Suppressor macrophage treated with lipopolysaccharide for 1 hour (primary cell): ENCODE measurements at places on chromosomes 1 and 21.

DNA sequence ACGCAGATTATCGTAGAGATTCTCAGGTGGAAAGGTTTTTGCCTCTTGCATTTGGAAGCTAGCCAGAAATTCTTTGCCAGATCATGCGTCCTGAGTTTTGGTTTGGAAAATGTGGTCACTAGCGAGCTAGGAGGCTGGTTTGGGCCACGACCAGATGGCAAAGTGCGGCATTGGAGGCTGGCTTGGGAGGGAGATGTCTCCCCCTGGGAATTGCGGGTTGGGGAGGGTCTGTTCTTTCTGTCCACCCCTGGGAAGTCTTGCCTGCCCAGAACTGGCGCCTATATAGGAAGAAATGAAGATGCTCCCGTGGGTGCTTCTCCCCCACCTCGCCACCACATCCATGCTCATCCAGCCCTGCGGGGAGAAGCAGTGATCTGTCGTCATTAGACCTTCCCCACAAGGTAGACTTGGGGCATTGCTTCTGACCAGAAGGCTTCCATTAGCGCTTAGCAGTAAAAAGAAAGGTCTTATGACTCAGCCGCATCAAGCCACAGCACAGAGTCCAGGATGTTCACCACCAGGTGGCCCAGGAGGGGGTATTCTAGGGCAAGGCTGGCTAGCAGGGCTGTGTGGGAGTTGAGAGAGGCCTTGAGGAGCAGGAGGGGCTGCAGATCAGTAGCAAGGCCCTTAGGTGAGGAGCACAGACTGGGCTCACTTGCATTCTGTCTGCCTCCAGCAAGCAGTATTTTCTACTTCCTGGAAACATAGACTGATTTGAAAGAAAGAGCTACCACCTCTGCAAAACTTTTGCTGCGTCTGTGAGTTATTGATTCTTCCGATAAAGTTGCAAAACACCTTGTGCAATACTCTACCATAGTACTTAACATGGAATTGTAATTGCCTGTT is 1.5 kb upstream of the PTP4A2 start:
- DNase-seq, result peak; percentile 61

GRCh38 chr1:9910076-9910422 is at the start of gene CTNNBIP1:
TSS of gene CTNNBIP1 (minus strand) at chr1:9910269. CDS start at chr1:9872064, 38,205 bp downstream.
- peak; percentile 100 for DNase-seq

- peak; percentile 81 for DNase-seq
Measured at GRCh38 chr1:208207388-208208131, 36.6 kb downstream of the PLXNA2 start.

DNA sequence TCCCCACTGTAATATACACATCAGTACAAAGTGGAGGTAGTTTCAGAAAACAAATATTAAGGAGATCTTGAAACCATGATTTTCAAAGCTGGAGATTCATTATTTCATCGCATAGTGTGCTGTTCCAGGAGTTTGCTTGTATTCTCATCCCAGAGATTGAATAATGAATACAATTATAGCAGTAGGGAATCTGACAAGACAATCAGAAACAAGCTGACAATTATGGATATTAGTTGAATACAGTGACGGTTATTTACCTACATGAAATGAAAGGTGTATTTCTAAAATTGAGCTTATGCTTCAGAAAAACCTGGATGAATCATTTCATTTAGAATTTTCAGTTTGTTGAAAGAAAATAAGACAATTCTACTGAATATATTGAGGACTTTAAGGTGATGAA is 2119.0 kb downstream of the MRPL39 start:
- DNase-seq, result no peak

GRCh38 chr1:117967477-117967876 is 37.9 kb downstream of the WDR3 start:
- DNase-seq, result peak; percentile 5

DNA sequence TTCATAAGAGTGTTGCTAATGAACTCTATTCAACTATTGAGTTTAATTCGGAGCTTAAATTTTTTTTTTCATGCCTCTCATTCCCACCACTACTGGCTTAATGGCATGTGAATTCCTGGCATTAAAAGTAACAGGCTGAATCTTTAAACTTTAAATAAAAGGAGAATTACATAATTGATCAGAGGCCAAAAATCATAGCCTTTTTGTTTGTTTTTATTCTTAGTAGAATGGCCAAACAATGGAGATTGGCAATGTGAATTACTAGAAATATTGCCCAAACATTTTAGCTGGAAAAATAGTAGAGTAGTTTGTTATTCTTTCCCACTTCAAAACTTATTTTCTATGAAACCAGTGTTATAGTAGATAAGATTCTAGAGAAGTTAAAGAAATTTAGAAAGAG is 25.1 kb upstream of the PDC start:
- DNase-seq, result no peak

- DNase-seq, result no peak
Measured at GRCh38 chr1:228304766-228305395, 97.0 kb downstream of the OBSCN start.

- no peak for DNase-seq
Measured at GRCh38 chr1:151444783-151445177, 14.5 kb downstream of the POGZ start.

DNA sequence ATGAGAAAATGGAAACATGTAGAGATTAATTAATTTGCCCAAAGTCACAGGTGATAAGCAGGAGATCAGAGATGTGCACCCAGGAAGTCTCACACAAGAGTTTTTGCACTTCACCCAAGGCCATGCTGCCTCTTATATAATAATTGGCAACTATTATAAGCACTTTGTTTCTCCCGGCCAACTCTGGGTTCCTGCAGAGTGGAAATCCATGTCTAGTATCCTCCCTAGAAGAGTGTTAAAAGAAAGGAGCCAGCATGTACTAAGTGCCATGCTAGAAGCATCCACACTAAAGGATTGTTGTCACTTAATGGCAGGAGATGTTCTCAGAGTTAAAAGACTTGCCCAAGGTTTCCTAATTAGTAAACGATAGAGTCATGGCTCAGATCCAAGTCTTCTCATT is 470.3 kb downstream of the OMA1 start:
- DNase-seq, result no peak

DNA sequence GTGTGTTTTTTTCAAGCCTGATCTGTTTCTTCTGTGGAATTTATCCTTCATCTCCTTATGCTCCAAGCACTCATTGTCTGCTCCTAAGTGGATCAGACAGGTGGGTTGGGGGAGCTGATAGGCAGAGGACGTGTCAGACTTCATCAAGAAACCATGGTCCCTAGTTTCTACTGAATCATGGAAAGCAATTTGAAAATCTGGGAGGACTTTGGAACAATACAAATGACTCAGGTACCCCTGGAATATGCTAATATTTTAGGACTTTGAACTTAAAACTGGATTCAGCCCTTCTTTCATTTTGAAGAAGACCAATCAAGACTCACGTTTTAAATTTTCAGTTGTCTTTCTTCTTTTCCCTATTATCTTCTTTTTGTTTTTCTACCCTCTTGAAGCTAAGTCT is 7.7 kb downstream of the ABCG1 start:
- DNase-seq, result no peak

- no peak for DNase-seq
Measured at GRCh38 chr1:145758116-145758515, 38.8 kb downstream of the CD160 start.

- no peak for DNase-seq
Measured at GRCh38 chr21:45948576-45949141, 32.9 kb upstream of the COL6A1 start.
